ENCODE measurements at places on chromosomes 3 and 15.

DNA sequence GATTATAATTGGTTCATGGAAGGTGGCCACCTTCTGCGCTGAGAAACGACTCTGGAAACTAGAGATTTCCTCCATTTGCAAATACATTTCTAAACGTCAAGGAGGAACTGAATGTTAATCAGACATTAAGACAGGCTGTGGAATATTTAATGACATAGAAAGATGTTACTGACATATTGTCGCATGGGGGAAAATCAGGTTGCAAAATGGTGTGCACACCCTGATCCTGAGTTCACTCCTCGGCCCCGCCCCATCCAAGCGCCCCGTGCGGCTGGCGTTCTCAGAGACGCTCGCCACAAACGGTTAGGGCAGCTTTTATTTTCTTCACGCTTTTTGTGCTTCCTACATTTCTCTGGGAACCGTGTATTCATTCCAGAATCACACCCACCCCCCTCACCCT is 10.7 kb downstream of the H1-8 start:
- DNase-seq, result no peak

GRCh38 chr15:42313463-42313862 is 40.2 kb upstream of the TMEM87A start:
- DNase-seq, result no peak

DNA sequence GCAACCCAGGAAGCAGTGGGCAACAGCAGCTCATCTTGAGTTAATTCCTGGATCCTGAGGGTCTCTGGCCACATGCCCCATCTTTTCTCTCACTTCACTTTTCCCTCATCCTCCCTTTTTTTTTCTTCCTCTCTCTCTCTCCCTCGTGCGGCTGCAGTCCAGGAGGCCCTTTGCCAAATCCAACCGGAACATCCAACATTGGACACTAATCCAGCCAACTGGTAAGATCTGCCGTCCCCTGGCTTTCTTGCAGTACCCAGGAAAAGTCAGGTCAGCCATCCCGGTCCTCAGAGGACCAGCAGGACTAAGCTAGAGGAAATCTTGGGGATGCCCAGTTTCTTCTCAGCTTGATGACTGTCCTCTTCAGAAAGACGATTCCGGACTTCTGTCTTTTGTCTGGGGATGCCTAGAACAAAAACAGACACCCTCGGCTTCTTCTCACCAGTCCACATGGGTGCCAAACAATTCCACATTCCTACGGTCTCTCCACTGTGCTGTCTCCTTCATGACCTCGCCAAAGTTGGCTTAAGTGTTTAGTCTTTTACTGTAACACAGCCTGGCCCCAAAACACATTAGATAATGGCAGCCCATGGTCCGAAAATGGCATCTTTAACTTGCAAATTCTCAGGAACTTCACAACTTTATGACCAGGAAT is 115.6 kb downstream of the GSK3B start:
- no peak for DNase-seq

GRCh38 chr3:172090035-172090434 is 50.7 kb downstream of the FNDC3B start:
- DNase-seq, result no peak

- DNase-seq, result no peak
These were observed 20.6 kb upstream of the WWTR1 start for GRCh38 chr3:149678351-149678950.

- no peak for DNase-seq
These were observed 540.8 kb downstream of the FGF12 start for GRCh38 chr3:192186498-192186897.

GRCh38 chr3:189308608-189309007 is 136.8 kb downstream of the TPRG1 start:
- DNase-seq, result no peak

DNA sequence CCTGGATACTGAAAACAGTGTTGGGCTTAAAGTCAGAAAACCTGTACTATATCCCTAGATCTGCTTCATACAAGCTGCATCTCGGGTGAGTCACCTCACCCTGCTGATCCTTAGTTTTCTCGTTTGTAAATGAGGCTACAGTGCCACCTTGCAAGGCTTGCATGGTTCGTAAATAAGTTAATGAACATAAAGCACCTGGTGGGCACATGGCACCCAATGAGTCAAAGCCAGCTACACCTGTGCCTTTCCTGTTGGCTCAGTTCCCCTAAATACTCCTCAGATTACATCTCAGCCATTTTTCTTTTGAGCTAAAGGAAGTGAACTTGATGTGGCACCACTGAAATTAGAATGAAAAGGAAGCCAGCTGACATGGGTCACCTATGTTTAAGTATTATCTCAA is 26.5 kb downstream of the RTP1 start:
- no peak for DNase-seq

DNA sequence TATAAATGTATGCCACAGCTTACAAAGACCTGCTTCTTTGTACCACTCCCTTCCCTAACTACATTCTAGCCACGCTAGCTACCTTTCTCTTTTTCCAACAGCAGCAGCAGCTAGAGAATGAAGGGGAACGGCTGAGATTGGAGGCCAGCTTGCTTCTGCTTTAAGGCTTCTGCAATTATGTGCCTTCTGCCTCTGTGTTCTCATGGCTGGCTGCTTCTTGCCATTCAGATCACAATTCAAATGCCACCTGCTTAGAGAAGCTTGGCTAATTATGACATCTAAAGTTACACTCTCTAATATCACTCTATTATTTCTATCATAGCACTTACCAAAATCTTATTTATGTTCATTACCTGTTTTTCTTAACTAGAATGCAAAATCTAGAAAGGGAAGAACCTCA is 95.2 kb downstream of the RYK start:
- no peak for DNase-seq

- no peak for DNase-seq
These were observed 660.3 kb downstream of the SI start for GRCh38 chr3:164417955-164418354.

DNA sequence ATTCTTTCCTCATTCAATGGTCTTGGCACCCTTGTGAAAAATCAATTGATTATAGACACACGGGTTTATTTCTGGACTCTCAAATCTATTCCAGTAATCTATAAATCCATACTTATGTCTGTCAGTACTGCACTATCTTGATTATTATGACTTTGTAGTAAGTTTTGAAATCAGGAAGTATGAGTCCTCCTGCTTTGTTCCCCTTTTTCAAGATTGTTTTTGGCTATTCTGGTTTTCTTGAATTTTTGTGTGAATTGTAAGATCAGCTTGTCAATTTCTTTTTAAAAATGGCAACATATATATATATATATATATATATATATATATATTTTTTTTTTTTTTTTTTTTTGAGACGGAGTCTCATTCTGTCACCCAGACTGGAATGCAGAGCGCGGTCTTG is 32.3 kb upstream of the CFAP20DC start:
- no peak for DNase-seq

DNA sequence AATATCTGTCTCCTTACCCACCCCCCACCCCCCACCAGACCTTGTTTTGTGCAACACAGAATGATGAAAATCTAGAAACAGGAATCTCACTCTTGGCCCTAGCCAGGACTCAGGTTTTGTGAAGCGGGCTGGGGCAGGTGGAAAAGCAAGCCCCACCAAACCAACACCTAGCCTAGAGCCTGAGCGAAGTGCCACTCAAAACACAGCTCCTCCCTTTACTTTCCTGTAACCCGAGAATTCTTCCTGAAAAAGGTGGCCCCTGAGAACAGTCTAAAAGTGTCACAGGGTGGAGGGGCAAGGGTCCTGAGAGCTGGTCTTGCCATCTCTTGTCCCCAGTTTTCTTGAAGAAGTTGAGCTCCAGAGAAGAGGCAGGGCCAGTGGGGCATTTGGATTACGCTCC is 17.4 kb upstream of the RPUSD3 start:
- no peak for DNase-seq

DNA sequence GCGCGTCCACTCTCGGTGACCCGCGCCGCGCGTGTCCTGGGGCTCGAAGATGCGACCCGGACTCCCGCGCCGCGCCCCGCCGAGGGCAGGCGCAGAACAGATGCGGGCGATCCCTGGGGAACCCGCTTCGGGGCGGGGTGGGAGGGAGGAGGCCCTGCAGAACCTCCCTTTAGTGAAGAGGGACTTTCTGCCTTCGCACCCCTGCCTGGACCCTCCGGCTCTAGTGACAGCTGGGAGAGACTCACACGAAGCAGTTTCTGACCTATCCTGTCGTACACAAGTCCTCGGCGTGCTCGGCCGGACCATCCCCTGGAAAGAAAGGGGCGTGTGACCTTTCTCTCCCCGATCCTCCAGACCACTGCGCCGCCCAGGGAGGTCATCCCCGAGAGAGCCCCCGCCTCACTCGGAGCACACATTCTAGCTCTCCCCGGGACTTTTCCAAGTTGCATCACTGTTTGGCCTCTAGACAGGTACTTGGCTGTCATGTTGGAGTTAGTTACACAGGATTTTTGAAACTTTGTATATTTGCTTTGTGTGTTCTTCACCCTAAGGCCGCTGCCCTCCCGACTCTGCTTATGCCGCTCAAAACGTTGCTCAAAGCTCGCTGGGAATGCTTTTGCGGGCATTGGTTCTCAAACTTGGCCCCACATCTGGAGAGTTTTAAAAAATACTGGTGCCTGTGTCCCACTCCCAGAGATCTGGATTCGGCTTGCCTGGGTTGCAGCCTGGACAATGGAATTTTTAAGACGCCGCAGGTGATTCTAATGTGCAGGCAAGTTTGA is 582 bp downstream of the CGNL1 start:
- no peak for DNase-seq

GRCh38 chr3:157247391-157247790 is 87.4 kb upstream of the CCNL1 start:
- no peak for DNase-seq

GRCh38 chr3:34619990-34620389 is 821.6 kb downstream of the PDCD6IP start:
- DNase-seq, result no peak

DNA sequence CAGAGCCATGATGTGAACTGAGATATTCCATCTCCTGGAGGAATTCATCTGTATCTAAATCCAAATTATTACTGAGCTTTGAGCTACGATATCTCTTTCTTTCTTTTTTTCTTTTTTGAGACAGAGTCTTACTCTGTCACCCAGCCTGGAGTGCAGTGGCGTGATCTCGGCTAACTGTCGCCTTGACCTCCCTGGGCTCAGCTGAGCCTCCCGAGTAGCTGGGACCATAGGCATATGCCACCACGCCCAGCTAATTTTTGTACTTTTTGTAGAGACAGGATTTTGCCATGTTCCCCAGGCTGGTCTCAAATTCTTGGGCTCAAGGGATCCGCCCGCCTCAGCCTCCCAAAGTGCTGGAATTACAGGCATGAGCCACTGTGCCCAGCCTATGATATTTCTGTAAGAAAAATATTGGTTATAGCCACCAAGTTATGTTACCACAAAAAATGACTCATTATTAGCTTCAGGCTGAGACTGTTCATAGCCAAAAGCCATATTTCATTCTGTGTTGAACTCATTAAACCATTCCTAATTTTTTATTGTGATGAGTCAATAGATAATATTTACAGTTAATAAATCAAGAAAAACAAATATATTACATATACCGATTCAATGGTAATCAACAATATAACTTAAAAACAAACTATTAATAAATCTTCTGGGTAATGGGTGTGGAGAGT is 27.1 kb upstream of the SLC30A4 start:
- DNase-seq, result no peak

Measured in GM06990 (cell line).